ENCODE measurements at places on chromosomes 12 and 14. TPM values are rescaled to one million over a fixed set of nuclear protein-coding genes. Genes with fewer than 3 reads are reported as not detected.

Gene CPNE6
- 0.14 TPM for total RNA-seq

Gene FAM186B
- 0.15 TPM for total RNA-seq

Gene TDRD9
- total RNA-seq, result 0.18 TPM

Gene PCNX4
- total RNA-seq, result 35.4 TPM

Gene C14orf132
- 9.9 TPM for total RNA-seq

Gene NPC2
- 244 TPM for total RNA-seq
